ENCODE measurements at places on chromosomes 16 and 17. TPM values are rescaled to one million over a fixed set of nuclear protein-coding genes. Genes with fewer than 3 reads are reported as not detected.

Gene EVPLL
- not detected for total RNA-seq

Gene ERN1
- 10.6 TPM for total RNA-seq

Gene CD68
- 609 TPM for total RNA-seq

Gene C17orf78
- not detected for total RNA-seq

Gene UTS2R
- total RNA-seq: not detected

Gene KCNJ2
- total RNA-seq: 3.9 TPM

Gene MARVELD3
- not detected for total RNA-seq

Gene CDRT15L2
- total RNA-seq: not detected

All from subcutaneous adipose tissue (tissue), 4 donors.